Stimulated activated CD4-positive, alpha-beta T cell treated with anti-CD3 and anti-CD28 coated beads, Interleukin-1b, Interleukin-23, amount 100 ng/mL, for 48 hours (primary cell): ENCODE measurements at places on chromosomes 3 and 15.

GRCh38 chr15:41334293-41335120 is 1.8 kb downstream of the NUSAP1 start:
- DNase-seq: no peak

DNA sequence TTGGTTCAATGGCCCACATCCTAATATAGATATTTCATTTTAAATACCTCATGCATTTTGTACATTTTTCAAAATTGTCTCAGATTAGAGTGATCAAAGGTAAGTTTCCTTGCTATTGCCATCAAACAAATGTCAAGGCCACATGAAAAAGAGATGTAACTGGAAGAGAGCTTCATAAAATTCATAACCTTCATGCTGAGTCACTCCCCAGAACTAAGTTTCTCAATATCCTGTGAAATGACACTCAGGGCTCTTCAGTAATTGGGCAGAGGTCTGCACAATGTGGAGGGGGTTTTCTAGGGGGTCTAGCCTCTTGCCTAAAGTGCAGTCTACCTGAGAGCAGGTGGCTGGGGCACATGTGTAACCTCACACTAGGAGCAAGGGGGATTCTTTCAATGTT is 152.2 kb upstream of the SLC2A2 start:
- DNase-seq: no peak

- no peak for DNase-seq
Measured at GRCh38 chr15:88140398-88140797, 116.1 kb downstream of the NTRK3 start.

DNA sequence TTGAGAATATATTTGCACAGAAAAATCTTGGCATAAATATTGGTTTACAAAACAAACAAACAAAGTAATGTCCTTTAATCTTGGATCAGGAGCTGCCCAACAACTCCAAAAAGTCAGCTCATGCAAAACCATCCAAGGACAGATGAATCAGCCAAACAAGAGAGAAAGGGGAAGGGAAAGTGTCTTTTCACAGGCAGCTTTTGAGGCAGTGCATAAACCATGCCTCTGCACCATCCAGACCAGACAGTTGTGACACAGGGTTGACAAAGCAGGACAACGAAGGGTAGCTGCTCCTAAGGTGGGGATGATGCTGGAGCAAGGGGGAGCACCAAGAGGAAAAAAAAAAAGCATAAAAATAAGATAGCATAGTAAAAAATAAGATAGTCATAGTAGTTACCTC is 8.7 kb downstream of the CD86 start:
- DNase-seq: no peak

DNA sequence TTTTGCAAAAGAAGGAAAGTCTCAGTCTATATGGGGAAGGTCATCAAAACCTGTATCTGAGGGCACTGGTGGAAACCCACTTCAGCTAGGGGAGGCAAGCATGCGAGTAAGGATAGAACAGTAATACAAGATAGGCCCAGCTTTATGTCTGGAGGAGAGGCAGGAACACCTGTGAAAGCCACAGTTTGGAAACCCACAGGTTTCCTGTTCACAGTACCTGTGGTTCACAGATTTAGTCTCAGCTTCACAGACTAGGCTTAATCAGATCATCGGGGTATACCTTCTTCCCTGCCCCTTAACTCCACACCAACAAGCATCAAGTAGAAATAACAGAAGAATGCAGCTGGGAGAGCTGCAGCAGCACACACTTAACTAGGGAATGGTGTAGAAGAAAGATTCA is 36.2 kb downstream of the C2CD4B start:
- no peak for DNase-seq

- DNase-seq: peak; percentile 79
Measured at GRCh38 chr3:18098960-18099587, 326.1 kb downstream of the SATB1 start.

DNA sequence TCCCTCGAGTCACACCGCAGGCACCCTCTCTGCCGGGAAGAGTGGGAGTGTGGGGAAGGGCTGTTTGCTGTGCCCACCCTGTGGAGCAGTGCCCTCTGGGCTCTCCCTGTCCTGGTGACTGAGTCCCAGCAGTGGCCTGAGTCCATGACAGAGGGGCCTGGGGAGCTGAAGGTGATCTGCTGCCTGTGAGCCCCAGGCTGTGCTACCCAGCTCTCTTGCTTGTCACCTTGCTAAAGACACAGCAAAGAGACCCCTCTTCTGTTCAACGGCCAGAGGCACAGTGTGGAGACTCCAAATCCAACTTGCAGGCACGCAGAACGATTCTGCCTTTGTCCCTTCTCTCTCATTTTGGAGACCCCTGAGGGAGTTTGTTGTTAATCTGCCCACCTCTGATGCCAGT is 232.6 kb downstream of the OPA1 start:
- DNase-seq: no peak

DNA sequence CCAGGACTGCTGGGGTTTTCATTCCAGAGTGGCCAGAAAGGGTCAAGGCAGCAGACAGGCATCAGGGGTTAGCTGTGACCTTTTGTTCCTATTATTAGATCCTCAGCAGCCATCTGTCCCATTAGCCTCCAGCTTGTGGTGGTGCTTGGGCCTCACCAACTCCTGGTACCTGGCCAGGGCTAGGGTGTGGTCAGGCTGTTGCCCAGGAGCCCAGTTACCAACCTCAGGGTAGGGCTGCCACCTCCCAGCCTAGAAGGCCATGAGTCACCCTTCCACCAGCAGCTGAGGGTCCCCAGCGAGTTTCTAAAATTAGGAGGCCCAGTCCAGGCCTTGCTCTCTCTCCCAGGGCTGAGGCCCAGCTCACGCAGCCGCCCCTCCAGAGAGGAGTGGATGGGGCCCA is 12.2 kb downstream of the TMEM43 start:
- no peak for DNase-seq

DNA sequence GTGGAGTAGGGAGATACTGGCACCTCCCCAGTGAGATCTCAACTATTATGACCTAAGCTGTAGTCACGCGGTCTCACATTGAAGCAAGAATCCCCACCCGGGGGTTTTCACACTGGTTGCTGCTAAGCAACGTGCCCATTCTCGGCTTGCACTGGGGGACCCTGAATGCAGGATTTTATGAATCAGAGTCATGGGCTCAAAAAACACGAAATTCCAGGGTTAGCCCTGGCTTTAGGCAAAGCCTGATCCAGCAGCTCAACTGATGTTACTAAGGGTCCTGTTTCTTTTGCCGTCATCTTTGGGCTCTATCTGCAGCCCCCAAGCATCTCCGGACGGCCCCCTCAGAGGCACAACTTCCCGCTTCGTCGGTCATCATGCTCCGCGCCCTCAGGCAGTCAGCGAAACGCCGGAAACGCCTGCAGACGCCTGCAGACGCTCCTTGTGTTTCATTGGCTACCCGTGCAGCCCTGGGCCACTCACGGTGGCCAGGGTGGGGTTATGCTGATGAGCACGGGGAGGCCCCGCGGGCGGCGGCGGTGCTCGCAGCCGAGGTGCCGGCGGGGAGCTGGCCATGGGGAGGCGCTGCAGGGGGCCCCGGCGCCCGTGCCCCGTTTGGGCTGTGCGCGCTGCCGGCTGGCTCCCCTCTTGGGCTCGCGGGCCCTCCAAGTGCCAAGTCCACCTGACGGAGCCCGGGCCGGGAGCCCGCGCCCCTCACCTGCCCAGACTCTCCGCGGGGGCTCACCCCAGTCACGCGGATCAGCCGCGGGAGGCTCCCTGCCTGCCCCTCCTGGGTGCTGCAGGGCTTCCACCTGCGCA is 25.8 kb downstream of the EFCC1 start:
- peak; percentile 94 for DNase-seq

DNA sequence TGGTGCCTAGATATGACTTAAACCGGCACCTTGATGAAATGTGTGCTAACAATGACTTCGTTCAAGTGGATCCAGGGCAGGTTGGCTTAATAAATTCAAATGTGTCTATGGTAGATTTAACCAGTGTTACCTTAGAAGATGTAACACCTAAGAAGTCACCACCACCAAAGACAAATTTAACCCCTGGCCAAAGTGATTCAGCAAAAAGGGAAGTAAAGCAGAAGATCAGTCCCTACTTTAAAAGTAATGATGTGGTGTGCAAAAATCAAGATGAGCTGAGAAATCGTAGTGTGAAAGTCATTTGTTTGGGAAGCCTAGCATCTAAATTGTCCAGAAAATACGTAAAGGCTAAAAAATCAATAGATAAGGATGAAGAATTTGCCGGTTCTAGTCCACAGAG is 1.1 kb downstream of the FAN1 start:
- DNase-seq: no peak

DNA sequence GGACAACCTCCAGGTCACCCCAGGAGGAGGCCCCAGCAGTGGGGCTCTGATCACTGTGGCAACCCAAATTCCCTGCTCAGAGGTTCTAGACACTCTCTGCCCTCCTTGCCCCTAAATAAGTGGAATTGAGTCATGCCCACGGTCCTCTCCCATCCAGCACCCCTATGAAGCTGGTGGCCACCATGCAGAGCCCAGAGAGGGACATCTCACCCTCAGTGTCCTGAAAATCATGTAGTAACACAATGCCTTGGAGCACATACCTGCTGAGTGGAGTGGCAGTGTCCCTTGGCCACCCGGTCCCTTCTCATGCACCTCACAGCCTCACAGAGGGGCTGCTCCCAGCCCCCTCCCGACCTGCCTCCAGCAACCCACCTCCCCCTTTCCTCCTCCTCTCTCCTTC is 114.3 kb upstream of the MEF2A start:
- DNase-seq: no peak

GRCh38 chr3:188868803-188869202 is 303.0 kb upstream of the TPRG1 start:
- no peak for DNase-seq

- no peak for DNase-seq
Measured at GRCh38 chr3:50516440-50516871, 13.0 kb upstream of the CACNA2D2 start.

GRCh38 chr3:145070795-145071194 is 1090.2 kb downstream of the PLOD2 start:
- no peak for DNase-seq

DNA sequence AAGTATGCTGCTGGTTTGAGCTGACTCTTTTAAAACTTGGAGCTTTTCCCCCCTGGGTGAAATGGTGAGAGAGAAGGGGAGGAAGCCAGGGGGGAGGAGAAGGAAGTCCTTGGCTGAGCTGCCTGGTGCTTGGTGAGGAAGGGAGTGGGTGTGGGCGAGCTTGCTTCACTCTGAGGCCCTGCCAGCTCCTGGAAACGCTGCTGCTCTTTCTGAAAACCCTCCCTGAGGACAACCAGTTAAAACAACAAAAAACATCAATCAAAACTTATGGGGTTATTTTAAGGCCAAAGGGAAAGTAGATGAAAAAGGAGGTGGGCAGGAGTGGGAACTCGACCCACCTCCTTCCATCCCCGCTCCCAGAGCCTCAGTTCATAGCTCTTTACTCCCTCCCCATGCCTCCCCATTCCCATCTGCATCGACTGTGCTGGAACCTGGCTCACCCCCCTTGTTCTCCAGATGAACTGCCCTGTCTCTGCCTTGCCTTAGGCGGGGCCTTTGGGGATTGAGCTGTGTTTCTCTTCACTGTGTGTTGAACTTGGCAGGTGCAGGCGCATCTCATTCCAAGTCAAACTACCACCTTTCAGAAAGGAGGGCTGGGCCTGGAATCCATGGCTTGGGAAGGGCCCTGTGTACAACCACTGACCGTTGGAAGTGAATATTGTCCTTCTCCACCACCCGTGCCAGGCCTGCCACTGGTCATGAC is 166.1 kb downstream of the ZNF621 start:
- DNase-seq: no peak

DNA sequence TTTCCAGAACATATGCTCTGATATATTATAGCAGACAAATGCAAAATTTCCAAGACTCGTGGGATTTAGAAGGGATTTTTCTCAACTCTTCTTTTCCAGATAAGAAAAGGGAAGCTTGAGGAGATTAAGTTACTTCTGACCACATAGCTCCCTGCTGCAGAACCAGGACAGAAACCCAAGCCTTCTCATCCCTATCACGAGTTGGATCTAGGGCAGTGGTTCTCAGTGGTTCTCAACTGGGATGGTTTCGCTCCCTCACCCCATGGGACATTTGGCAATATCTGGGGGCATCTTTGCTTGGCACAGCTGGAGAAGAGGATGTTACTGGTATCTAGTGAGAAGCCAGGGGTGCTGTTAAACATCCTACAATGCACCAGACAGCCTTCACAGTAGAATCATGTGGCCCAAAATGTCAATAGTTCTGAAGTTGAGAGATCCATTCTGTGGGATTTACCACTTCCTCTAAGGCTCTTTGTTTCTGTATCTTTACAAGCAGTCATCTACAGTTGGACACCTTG is 64.2 kb downstream of the LIPC start:
- DNase-seq: no peak

DNA sequence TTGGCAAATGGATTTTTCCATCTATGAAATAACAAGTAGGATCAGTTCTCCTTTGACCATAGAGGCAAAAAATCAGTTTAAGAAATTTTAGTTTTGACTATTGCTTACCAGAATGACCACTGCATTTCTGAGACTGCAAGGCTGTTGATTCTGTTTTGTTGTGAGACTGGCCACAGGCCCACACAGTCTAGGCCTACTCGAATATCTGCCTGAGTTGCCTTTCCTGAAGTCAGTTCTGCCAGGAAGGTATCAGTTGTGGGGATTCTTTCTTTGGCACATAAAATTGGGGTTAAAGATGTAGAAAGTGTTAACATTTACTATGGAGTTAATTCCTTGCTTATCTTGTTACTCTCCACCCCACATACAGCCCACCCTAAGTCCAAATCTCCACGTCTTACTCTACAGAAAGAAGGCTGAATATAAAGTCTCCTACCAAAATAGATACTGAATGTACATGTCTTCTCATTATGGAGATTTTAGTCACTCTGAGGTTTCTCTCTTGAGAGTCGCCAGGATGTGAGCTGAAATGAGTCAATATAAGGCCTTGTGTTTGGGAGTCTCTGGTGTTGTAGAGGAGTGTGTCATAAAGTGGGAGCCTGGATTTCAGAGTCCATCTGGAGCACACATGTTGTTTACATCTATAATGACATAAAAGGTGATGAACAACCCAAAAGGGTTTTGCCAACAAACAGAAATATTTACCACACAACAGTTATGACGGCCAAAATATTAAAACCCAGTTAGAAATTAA is 45.0 kb upstream of the WWTR1 start:
- DNase-seq: no peak

- no peak for DNase-seq
Measured at GRCh38 chr3:153090973-153091372, 71.1 kb upstream of the RAP2B start.

GRCh38 chr15:44193651-44194322 is 1.3 kb downstream of the FRMD5 start:
- no peak for DNase-seq

DNA sequence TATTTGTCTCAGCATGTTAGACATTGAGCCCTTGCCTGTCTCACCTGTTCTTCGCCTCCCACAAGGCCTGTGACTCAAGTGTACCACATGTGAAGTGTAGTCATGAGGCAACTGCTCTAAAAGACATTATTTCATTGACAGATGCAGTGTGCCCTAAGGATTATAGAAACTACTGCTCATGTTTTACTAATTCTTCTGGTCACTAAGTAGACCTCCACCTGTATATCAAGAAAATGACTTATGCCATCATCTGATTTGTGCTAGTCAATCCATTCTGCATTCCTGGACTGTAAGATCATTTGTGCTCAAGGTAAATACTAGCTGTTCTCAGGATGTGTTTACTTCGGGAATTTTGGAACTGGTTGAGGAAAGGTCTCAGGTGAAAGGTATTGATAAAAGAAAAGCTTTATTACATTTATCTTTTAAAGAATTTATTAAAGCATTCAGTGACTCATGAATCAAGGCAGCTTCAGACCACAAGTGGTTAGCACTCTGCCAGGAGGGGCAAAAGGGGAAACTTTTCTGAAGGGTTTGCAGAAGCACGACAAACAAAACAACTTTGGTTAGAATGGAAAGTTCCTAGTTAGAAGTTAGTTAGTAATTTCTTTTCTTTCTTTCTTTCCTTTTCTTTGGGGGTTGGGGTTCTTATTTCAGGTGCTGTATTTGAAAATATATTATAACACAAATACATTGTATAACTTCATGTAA is 465.3 kb upstream of the CBLB start:
- peak; percentile 81 for DNase-seq
